ENCODE measurements at places on chromosomes 1 and 21.
A peak's percentile ranks its signal among the peaks of the same experiment; 100 is the strongest.

GRCh38 chr1:53519421-53519820 is 60.2 kb downstream of the DMRTB1 start:
- DNase-seq = no peak

DNA sequence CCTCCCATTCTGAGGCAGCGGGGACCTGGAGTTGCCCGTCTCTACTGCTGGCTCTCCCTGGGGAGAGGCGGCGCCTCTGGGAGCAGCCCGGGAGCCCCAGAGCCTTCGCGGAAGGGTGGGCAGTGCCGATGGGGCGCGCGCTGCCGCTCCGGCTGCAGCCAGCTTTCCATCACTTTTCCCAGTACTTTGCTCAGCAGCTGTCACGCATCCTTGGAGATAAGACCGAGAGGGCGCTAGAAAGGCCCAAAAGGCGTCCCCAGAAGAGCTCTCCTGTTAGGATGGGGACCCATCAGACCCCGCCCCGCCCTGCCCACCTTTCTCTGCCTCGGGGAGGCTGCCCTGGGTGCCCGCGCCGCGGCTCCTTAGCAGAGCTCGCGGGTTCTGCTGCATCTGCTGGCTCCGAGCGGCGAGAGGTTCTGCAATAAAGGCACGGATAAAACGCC is 534 bp downstream of the KCNH1 start:
- peak; percentile 18 for DNase-seq

GRCh38 chr1:23679815-23680214 is 11.8 kb upstream of the RPL11 start:
- no peak for DNase-seq

- peak; percentile 1 for DNase-seq
Observed at GRCh38 chr1:29563571-29563970, 327.2 kb downstream of the PTPRU start.

GRCh38 chr1:159141584-159142390 is 29.6 kb upstream of the CADM3 start:
- DNase-seq = no peak

- DNase-seq = no peak
Observed at GRCh38 chr1:156064615-156065014, 3.7 kb downstream of the RAB25 start.

DNA sequence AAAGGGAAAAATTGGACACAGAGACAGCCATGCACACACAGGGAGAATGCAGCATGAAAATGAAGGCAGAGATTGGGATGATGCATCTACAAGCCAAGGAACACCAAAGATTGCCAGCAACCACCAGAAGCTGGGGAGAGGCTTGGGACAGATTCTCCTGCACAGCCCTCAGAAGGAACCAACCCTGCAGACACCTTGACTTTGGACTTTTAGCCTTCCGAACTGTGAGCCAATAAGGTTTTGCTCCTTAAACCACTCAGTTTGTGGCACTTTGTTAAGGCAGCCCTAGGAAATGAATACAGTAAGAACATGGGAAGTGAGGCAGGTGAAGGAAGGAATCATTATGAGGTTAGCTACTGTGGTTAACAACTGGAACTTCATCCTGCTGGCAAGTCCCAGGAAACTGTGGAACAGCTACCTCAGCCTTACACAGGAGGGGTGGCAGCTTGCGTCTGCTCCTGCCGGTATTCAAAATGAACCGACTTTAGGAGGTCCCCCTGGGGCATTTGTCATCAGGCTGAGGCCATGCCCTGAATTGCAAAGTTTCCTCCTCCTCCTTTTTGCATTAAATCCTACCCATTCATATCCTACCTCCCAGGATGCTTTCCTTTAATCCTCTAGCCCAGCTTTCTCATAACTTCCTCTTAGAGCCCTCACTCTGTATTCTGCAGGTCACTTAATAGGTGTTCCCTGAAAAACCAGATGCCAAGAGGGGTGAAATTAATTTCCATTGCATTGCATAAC is 15.4 kb downstream of the CD247 start:
- no peak for DNase-seq

GRCh38 chr1:223631956-223632355 is 33.5 kb downstream of the CAPN8 start:
- no peak for DNase-seq

DNA sequence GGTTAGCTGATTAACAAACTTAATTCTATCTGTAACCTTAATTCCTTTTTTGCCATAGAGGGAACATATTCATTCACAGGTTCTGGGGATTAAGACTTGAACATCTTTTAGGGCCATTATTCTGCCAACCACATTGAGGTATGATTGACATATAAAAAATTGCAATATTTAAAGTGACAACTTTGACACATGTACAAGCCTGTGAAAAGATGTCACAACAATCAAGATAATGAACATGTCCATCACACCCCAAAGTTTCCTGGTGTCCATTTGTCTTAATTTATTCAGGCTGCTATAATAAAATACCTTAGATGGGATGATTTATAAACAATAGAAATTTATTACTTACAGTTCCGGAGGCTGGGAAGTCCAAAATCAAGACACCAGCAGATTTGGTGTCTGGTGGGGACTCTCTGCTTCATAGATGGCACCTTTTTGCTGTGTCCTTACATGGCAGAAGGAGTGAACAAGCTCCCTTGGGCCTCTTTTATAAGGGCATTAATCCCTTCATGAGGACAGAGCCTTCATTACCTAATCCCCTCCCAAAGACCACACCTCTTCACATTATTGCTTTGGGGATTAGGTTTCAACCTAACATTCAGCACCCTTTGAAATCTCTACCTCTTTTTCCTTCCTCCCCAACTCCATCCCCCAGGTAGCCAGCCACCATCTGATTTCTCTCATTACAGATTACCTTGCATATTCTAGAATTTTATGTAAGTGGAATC is 33.0 kb upstream of the TP53BP2 start:
- no peak for DNase-seq

GRCh38 chr1:197305925-197306324 is 37.9 kb downstream of the CRB1 start:
- DNase-seq = no peak

DNA sequence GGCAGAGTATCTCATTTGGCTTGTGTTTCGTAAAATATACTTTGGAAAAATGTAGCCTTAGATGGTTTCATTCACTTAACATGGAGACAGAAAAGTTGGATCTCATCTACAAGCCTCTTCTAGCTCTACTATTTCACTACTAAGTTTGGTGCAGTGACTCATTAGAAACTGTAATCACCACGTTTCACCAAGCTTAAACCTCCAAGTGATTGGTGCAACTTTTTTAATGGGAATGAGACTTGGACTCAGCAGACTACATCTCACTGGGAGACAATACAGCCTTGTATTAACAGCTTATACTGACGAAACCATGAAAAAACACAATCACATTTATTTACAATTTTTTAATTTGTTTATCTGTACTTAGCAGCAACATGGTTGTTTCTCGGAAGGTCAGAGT is 29.9 kb upstream of the NRIP1 start:
- DNase-seq = no peak

DNA sequence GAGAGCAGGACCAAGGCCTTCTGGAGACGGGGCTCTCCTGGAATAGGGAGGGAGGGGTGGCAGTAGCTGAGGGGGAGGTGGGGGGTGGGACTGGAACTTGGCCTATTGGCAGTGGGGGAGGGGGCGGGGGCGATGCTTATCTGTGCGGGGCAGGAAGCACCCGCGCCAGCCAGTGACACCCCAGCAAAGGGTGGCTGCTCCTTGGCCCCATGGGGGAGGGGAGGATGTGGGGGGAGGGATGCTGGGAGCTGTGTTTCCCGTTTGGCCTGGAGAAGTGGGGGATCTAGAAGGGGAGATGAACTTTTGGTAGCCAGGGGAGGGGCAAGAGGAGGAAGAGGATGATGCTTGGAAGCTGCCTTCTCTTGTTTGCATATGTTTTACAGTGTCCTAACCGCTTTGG is 11.0 kb downstream of the ZBTB7B start:
- DNase-seq = peak; percentile 41

- no peak for DNase-seq
Observed at GRCh38 chr1:84726593-84727499, 36.6 kb upstream of the SSX2IP start.

DNA sequence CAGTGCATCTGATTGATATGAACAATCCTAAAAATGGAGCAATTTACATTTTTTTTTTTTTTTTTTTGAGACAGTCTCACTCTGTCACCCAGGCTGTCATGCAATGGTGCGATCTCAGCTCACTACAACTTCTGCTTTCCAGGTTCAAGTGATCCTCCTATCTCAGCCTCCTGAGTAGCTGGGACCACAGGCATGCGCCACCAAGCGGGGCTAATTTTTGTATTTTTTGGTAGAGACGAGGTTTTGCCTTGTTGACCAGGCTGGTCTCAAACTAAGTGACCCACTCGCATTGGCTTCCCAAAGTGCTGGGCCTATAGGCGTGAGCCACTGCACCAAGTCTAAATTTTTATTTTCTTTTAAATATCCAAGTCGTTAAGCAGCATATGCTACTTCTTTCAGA is 109.0 kb downstream of the FAF1 start:
- no peak for DNase-seq

GRCh38 chr1:243473227-243474135 is 217.6 kb downstream of the SDCCAG8 start:
- no peak for DNase-seq

- DNase-seq = no peak
Observed at GRCh38 chr1:40274331-40274730, 16.3 kb downstream of the ZMPSTE24 start.

- no peak for DNase-seq
Observed at GRCh38 chr1:230509281-230509977, 83.3 kb upstream of the PGBD5 start.

DNA sequence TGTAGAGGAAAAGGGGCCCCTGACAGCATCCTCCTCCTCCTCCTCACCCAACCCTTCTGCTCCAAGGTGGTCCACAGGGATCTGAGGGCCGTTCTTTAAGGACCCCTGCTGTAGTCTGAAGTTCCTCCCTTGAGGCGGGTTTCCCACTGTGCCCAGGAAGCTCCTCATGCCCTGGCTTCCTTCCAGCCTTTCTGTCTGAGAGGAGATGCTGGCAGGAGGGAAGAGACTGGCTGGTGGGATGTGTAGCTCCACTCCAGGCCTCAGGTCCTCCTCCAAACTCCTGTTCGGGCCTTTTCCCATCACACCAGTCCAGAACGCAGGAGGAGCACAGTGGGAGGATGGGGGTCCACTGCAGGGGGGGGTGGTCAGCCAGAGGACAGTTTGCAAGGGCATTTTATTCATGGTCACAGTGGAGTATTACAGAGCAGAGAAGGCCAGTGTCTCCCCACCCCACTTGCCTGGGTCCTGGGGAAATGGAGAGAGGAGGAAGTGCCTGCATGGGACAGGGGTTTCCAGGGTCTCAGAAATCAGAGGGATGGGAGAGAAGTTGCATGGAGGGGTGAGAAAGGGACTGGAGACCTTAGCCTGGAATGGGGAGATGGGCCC is 7.8 kb downstream of the ETV3L start:
- no peak for DNase-seq

- DNase-seq = no peak
Observed at GRCh38 chr1:1616045-1616790, 918 bp downstream of the MIB2 start.

- DNase-seq = no peak
Observed at GRCh38 chr1:201487742-201488141, 18.8 kb upstream of the PHLDA3 start.

- DNase-seq = no peak
Observed at GRCh38 chr1:30810416-30811080, 53.0 kb upstream of the LAPTM5 start.

- DNase-seq = no peak
Observed at GRCh38 chr1:181095260-181095659, 6.8 kb downstream of the IER5 start.

GRCh38 chr1:237171454-237172117 is 129.6 kb downstream of the RYR2 start:
- no peak for DNase-seq

GRCh38 chr1:204925701-204926100 is 55.0 kb downstream of the NFASC start:
- no peak for DNase-seq

DNA sequence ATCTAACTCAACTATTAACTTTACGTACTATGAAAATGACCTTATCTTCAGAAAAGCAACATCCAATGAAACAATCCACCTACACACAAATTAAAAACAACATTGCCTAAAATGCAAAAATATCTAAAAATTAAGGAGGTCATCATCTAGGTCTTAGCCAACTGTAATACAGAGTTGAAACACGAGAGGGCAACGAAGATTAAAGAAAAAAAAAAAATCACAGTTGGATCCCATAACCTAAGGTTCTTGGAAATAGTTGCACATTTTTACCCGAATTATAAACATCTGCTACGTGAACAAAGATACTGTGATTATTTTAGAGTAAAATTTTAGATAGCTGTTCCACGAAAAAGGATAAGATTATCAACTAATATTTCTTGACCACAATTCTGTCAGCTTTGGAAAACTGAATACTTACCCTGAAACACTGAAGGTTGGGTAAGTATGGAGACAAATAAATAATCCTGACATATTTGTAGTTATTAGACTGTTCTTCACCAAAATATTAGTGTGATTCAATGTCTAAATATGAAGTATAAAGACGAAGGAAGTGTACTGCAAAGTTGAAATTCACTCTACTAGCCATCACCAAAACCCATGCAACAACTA is 88.0 kb upstream of the AK4 start:
- DNase-seq = no peak

DNA sequence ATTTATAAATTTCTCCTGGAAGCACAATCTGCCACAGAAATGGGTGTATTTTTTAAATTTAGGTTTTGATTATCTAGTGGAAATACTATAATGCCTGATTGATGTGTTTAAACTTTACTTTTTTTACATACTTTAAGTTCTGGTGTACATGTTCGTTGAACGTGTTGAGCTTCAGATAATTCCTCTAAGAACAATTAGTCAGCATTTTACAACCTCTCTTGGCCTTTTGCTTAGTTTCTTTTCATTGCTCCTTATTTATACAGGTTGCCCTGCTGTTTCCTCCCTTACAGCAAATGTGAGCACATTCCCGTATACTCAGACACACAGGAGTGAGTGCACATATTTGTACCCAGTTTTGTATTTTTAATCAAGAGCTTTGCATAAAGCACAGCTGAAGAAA is 1038.9 kb downstream of the BRINP3 start:
- DNase-seq = no peak

DNA sequence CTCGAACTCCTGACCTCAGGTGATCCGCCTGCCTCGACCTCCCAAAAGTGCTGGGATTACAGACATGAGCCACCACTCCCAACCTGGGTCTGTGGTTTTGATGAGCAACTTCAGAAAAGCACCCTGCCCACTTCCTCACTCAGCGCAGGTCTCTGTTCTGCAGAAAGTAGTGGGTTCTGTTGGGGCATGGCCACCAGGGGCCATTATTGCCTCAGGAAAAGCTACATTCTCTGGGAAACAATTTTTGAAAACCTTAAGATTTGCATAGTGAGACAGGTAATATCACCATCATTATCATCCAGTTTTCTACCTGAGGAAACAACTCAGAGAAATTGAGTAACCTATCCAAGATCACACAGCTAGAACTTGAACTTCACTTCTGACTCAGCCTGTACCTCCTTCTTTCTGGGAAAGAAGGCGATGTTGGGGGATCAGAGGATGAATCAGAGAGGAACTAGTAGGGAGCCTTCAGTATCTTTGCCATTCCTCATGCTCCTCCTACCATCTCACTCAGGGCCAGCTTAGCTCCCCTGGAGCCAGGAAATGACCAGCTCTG is 7.1 kb upstream of the NES start:
- DNase-seq = no peak
